ENCODE measurements at places on chromosomes 12 and 14.

DNA sequence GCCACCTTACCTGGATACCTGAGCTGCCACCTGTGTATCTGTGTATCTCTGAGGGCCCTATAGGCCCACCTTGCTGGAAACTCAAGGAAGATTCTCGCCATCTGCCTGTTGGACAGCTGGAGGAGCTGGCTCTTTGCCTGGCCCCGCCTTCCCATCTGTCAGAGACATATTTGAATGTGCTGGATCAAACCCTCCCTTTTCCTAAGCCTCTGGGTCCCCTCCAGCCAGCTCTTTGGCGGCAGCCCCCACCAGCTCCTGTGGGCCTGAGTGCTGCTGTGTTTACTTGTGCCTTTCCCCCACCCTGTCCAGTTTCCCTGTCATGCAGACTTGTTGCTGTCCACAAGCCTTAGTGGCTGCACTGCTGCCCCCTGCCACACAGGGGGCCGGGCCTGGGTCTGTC, 55.9 kb upstream of the SRSF5 start:
- no peak for DNase-seq

DNA sequence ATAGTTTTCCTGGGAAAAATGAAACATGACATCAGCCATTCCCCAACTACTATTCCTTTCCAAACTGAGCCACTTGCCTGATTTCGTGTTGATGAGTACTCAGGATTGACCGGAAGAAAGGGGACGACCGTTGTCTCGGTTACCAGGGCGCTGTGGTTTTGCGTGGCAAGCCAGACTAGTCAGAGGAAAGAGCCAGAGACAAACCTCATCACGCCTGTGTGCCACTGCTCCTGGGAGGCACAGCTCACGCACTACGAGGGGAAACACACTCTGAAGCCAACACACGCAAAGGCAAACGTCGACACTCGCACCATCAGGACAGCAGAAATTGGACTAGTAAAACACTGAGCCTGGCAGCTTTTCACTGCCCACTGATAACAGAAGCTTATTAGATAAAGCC, 35.0 kb downstream of the GIT2 start:
- DNase-seq: no peak

- no peak for DNase-seq
Observed at GRCh38 chr12:126581655-126582054, 1516.4 kb downstream of the AACS start.

DNA sequence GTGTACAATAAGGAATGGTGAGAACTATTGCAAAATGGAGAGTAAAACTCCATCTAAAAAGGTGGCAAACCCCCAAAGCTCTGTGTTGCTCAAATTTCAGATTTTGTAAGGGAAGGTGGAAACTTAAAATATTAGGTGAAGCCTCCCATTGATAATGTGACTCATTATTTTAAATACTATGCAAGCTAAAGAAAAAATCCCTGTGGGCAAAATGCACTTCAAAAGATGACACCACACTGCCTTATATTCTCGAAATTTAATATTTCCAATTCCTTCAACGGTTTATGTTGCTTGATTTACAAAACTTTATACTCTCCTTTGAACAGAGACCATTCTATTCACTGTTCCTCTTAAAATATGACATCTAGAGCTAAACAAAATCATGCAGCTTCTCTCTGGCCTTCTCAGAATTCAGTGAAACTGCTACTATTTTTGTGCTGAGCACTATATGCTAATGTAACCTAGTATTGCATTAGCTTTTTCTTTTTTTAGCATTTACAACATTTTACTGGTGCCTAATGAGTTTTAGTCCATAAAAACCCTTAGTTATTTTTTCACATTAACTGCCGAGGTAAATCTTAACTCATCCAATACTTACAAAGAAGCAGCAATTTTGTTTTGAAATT, 297.7 kb downstream of the SYT1 start:
- DNase-seq: no peak

GRCh38 chr12:27781680-27782079, 1.6 kb upstream of the MANSC4 start:
- no peak for DNase-seq

- peak; percentile 100 for DNase-seq
Observed at GRCh38 chr14:68951035-68951797, 27.9 kb downstream of the ACTN1 start.

- DNase-seq: no peak
Observed at GRCh38 chr12:92533280-92533890, 169.4 kb upstream of the PLEKHG7 start.

DNA sequence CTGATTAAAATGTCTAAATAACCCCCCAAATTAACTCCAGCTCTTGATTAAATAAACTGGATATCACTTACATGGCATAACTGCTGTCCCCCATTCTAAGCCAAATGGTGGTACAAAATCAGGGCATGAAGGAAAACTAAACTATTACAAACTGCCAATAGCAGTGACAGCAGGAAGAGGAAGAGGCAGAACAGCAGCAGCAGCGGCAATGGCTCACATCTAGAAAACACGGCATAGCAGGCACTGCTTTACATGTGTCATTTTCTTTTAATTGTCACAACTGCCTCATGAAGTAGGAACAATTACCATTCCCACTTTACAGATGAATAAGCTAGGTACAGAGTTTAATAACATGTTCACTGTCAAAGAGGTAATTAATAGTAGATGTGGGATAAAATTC, 92.0 kb downstream of the EPS8 start:
- no peak for DNase-seq

DNA sequence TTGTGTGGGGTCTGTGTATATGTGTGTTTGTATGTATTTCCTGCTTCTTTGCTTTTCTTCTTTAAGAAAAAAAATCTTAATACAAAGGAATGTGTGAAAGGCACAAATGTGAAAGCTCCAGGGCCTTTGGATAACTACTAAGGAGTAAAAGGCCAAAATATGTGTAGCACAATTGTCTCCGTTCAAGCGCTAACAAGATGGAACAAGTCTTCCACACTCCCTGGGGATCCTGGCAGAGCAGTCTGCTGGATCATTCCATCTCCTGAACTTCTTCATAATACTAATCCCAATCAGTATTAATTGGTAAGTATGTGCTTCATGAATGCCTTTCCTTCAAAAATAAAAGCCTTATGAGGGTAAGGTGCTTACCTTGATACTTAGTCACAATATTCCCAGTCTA, 462.5 kb upstream of the TBX3 start:
- peak; percentile 61 for DNase-seq

- no peak for DNase-seq
Observed at GRCh38 chr14:51208982-51209381, 31.1 kb upstream of the TMX1 start.

DNA sequence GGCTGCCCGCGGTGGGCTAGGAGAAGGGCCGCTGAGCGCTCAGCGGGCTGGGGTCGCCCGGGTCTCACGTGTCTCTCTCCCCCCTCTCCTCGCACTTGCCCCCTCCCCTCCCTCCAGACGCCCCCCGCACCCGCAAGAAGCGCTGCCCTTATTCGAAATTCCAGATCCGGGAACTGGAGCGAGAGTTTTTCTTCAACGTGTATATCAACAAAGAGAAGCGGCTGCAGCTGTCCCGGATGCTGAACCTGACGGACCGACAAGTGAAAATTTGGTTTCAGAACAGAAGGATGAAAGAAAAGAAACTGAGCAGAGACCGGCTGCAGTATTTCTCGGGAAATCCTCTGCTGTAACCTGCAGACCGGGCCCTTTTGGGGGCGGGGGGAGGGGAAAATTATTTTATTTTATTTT, 314 bp upstream of the HOTAIR start:
- no peak for DNase-seq

DNA sequence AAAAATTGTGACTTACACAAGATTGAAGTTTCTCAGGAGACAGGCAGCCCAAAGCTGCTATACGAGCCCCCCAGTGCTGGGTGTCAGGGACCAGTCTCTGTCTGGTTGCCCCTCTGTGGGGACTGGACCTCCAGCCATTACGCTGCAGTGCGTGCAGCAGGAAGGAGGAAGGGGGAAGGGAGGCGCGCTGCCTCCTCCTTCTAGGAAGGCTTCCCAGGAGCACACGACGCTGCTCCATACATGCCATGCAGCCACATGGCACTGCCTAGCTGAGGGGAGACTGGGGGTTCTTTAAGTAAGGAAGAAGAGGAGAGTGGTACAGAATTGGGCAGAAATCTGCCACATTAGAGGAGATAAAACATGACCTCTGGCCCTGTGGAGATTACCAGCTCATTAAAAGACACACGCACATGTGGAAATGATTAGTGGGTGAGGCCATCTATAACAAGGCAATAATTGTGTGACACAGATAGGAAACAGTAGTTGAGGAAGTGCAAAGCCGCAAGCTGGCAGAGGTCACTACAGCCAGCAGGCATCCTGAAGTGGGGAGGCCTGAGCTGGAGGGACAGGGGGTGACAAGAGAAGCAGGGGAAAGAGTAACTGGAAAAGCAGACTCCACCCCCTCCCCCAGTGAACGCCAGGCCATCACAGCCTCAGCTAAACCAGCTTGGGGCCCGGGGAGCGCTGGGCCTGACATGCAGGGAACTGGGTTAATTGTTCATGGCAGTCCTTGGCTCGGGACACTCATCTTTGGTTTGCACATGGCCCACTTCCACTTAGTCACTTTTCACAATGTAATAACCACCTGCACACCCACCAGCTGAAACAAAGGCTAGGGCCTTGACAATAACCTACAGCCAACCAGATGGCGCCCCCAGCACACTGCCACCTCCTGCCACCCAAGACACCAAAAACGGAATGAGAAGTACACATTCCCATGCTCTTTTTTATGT, 39.6 kb downstream of the CCDC88C start:
- DNase-seq: no peak
